ENCODE measurements at places on chromosomes 6 and 20. TPM values are rescaled to one million over a fixed set of nuclear protein-coding genes. Genes with fewer than 3 reads are reported as not detected.

HLA-DRA gene
- not detected for total RNA-seq

SIRPB1 gene
- not detected for total RNA-seq

DNA sequence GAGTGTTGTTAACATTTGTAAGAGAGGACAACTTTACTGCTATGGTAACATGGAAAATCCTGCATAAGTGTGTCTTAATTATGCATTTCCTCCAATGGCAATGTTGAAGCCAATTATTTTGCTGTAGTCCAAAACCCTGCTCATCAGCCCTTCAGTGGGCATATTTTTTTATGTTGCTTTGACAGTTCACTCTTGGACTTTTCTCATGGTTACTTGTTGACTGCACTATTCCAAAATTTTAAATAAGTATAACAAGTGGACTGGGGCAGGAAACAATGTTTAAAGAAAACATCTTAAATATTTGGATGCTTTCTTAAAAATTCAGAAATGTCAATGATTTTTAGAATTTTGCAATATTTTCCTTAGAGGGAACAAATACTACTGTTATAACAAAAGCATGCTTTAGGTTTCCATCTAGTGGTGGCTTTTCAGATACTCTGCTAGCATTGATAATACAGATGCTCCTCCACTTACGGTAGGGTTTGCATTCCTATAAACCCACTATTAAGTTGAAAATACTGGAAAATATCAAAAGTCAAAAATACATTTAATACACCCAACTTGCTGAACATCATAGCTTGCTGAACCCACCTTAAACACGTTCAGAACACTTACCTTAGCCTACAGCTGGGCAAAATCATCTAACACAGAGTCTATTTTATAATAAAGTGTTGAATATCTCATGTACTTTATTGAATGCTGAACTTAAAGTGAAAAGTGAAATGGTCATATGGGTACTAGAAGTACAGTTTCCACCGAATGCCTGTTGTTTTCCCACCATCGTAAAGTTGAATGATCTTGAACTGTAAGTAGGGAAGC is 86.4 kb downstream of the ADGRG6 start:
- DNase-seq = no peak

GRCh38 chr6:163659803-163660202 is 245.3 kb downstream of the QKI start:
- no peak for DNase-seq

GRCh38 chr6:157760137-157760536 is 62.9 kb upstream of the SNX9 start:
- DNase-seq = no peak

UST gene
- total RNA-seq = 3.4 TPM

FAXC gene
- 0.07 TPM for total RNA-seq

GRCh38 chr6:158926414-158926813 is 73.6 kb downstream of the RSPH3 start:
- DNase-seq = no peak

GRCh38 chr6:33317419-33317668 is 200 bp downstream of the ZBTB22 start:
- no peak for DNase-seq

GRCh38 chr6:123888771-123889513 is 85.3 kb downstream of the NKAIN2 start:
- DNase-seq = no peak

DNA sequence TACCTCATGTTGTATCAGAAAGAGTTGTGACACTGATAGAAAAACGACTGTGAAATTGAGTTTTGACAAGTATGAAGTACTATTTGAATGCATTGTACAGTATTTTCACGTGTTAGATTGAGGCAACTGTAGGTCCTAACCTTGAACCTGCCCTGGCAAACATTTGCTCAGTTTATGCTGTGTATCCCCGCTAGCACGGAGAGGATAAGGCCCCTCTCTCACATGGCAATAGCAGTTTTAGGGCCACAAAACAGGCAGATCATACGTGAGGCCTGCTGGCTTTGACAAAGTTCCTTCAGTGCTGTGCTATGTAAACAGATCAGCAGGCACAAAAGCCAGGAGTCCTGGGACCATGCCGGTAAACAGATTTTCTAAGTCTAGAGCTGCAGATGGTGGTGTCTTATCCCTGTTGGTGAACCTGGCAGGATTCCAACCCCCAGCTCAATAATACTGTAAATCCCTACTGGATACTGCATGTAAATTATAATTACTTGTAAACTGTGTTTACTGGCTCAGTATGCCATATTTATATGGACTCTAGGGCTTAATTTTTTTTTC is 23.8 kb upstream of the FAM217A start:
- DNase-seq = no peak

DNA sequence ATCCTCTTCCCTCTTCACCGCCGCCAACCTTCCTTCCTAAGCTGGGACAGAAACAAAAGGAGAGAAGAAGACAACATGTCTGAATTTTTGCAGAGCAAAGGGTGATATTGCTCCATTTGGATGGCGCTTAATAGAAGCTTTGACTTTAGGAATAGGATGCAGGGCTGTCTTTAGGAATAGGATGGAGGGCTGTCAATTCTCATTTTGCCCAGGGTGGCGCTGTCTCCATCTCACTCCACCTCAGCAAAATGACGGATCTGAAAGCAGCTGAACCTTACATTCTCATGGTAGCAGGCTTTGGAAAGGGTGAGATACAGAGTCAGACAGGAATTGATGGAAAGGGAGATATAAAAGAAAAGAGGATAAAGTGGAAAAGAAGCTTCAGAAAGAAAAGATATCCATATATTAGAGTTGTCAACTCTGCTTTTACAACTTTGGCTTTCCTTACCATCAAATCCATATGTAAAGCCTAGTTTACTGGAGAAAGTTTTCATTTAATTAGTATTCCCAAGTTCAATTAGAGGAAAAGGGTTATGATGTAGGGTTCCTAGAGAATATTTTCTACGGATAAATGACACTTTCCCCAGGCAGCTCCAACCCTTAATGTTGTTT is 2.4 kb downstream of the MTCL3 start:
- no peak for DNase-seq

DNA sequence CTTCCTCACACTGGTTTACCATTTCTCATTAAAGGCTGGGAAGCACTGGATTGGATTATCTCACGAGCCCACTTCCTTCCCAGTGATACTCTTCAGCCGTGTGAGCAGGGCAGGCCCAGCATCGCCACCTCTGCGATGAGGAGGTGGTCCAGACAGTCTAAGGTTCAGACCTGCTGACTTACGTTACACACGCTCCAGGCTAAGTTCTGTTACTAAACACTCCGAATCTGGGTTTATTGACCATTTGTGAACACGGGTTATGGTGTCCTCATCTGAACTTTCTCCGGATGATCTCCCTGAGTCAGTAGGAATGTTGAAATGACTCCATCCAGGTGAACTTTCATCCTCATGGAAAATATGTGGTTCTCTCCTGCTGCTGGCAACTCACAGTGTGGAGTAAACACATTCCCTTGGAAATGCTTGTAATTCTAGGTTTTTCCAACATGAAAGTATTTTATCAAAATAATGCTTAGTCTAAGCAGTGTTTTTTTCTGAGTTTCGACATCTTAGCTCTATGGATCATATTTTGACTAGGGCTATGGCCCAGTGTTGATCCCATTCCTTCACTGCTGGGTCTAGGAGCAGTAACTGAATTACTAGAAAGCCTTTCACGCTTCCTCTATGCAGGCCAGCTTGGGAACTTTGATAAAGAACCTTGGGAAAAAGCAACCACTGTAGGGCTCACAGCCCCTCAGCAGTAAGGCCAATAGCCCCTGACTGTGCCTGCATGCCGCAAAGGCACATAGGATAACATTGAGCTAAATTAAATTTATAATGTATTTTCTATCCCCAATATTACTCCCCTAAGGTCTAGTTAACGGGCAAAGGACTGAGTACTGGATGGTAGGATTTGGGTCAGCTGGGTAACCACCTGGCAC is 37.7 kb upstream of the PXDC1 start:
- DNase-seq = no peak

DNA sequence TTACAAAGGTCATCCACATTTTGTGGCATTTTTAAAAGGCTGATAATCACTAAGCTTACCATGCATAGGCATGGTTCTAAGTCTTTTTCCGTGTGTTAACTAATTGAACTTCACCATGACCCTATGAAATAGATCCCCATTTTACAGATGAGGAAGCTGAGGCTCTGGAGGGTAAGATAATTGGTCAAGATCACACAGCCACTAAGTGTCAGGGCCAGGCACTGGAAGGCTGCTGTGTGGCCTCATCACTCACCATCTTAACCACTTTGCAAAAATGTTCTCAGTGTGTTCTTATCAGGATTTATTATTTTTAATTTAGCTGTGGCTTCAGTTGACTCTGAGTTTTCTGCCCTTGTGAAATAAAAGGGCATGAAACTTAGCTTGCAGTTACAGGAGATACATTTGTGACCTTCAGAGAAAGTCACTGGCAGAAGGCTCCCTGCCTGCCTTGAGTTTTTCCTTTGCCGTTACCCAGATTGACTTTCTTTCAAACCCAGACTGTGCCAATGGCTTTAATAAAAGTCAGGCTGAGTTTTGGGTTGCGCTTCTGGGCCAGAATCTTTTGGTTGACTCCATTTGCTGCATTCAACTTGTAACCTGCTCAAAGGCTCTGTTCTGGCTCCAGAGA is 82.0 kb downstream of the EZR start:
- DNase-seq = no peak
